ENCODE measurements at places on chromosomes 6 and 20.

DNA sequence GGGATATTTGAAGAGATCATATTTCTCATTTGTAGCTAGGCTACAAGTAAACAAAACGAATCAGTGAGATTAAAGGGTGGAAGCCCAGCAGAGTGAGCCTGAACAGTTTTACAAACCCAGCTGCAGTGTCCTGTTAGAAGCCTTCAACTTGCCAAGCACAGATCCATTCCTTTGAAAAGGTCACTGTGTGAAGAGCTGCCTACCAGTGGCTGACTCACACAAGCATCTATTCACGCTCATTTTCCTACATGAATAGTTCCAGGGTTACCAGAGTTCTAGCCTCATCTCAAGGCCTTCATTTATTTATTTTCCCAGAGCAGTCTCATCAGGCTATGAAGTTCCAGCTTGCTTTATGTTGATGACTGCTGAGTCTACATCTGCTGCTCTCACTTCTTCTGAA, 25.7 kb upstream of the MLIP start:
- DNase-seq: no peak

GRCh38 chr6:1913577-1913976, 303.9 kb downstream of the FOXC1 start:
- no peak for DNase-seq

DNA sequence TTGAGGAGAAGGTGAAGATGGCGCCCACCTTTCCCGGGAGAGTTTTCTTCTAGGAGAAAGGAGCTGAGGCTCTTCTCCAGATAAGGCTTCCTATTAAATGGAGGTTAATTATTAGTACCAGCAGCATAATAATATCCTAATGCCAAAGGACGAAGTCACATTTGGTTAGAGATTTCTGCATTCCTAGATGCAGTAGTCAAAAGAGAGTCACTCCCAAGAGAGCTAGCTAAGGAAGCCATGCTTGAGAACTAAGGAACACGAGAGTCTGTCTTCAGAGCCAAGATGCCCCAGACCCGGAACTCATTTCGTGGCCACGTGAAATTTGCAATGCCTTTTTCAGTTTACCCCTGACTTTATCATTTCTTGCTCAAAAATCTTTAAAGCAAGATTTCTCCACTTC, 132.7 kb downstream of the TSHZ2 start:
- DNase-seq: no peak

GRCh38 chr20:21100578-21101452, 5.3 kb downstream of the LINC00237 start:
- no peak for DNase-seq

DNA sequence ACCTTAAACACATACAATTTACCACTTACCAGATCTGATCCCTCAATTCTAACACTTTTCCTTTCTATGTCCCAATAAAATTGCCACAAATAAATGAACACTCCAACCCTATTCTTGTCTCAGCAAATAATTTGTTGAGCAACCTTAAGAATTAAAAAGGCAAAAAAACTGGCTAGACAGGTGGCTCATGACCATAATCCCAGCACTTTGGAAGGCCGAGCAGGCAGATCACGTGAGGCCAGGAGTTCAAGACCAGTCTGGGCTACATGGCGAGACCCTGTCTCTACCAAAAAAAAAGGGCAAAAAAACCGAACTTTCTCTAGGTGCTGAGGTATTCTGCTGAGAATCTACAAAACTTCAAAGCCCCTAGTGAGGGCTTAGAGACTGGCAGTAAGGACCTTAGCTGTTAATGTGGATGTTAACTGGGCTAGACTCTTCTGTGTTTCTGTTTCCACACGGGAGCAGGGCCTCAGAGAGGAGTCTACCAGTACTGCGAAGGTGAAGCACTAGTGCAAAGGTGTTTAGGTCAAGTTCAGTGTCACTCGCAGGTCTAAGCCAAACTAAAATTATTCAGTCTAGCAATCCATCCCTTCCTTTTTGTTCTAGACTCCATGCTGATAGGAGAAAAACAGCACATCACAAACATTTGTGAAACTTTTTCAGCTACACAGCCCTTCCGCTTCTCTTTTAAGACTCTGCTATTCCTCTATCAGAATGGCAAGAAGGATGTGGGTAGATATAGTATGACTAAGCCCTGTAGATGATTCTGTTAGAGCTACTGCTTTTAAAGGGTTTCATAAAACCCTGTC, 2.6 kb downstream of the FASTKD5 start:
- DNase-seq: no peak

DNA sequence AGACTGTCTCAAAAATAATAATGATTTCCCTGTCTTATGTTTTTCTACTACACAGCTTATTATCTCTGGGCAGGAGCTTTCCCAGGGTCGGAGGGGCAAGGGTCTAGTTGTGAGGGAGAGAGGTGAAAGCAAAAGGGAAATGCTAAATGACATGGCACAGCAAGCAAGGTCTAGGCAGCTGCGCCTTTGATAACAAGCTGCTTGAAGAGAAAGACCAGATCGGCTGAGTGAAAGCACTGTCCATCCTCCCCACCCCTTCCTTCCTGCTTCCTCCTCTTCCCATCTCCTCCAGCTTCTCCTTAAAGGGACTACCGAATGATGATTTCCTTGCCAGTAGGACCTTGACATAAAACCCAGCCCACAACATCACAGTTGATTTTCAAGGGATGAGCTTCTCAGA, 158.1 kb upstream of the AKAP12 start:
- DNase-seq: no peak

GRCh38 chr6:23445157-23445710, 680.8 kb upstream of the NRSN1 start:
- DNase-seq: no peak

GRCh38 chr20:13012886-13013285, 4.1 kb downstream of the SPTLC3 start:
- DNase-seq: no peak

GRCh38 chr20:32522526-32522775, 62.7 kb downstream of the NOL4L start:
- no peak for DNase-seq

Measured in stimulated activated CD8-positive, alpha-beta memory T cell treated with anti-CD3 and anti-CD28 coated beads, Interleukin-7, amount 100 ng/mL, for 4 hours (primary cell).